ENCODE measurements at places on chromosomes 12 and 14.

GRCh38 chr12:92010853-92011701 is 134.6 kb downstream of the BTG1 start:
- no peak for DNase-seq

DNA sequence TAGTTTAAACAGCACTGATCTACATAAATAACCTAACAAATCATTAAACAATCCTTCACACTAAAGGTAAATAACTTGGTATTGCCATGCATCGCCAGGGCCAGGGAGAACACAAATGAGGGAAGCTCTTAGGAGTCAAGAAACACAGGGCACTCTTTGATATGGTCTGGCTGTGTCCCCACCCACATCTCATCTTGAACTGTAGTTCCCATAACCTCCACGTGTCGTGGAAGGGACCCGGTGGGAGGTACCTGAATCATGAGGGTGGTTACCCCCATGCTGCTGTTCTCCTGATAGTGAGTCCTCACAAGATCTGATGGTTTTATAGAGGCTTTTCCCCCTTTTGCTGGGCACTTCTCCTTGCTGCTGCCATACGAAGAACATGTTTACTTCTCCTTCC is 17.3 kb downstream of the TMEM132D start:
- DNase-seq, result no peak

DNA sequence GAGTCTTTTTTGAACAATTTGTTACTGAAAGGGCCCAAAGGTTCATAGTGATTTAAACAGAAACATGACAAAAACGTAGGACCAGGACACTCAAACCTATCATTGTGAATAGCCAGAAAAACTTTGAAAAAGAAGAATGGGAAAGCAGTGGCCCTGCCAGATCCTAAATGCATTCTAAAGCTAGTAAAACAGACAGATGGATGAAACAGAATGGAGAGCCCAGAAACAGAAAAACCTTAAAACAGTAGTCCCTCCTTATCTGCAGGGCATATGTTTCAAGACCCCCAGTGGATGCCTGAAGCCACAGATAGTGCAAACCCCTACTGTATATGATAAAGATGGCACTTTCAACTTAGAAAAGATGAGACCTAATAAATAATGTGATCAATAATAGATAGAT is 93.7 kb downstream of the KICS2 start:
- no peak for DNase-seq

DNA sequence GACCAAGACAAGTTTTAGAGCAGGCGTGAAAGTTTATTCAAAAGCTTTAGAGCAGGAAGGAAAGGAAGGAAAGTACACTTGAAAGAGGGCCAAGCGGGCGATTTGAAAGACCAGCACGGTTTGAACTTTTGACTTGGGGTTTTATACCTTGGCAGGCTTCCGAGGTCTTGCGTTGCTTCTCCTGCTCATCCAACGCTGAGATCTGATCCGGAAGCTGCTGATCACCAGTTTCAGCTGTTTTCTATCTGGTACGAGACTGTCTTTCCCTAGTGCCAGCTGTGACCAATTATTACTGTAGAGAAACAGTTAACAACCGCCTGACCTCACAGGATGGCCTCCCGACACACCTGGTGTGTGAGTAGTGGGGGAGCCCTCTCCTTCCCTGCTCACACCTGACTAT is 20.6 kb upstream of the SNRPF start:
- DNase-seq, result no peak

DNA sequence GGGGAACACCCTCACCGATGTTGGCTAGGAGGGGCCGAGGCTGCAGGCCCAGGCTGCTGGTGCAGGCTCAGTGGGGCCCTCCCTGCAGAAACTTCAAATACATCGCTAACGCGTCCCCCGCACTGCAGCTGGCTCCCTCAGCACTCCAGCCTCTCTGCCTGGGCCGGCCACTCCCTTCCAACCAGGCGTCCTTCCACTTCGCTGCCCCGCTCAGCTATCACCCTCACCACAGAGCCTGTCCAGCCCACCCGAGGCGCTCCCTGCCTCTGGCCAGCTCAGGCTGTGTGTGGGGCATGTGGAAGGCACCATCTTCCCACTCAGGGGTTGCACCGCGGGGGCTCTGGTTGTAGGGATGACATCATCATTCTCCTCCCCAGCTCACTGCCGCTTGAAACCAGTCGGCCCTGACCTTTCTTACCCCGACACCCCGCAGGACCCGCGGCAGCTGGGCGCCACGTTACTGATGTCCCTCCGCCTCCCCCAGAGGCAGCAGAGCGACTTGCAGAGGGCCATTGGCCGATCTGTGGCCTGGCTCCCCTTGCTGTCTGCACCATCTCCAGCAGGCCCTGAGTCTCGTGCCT is 199.9 kb upstream of the RTL1 start:
- DNase-seq, result peak; percentile 62

- DNase-seq, result no peak
These were observed 7.9 kb downstream of the PFKM start for GRCh38 chr12:48126953-48127630.

DNA sequence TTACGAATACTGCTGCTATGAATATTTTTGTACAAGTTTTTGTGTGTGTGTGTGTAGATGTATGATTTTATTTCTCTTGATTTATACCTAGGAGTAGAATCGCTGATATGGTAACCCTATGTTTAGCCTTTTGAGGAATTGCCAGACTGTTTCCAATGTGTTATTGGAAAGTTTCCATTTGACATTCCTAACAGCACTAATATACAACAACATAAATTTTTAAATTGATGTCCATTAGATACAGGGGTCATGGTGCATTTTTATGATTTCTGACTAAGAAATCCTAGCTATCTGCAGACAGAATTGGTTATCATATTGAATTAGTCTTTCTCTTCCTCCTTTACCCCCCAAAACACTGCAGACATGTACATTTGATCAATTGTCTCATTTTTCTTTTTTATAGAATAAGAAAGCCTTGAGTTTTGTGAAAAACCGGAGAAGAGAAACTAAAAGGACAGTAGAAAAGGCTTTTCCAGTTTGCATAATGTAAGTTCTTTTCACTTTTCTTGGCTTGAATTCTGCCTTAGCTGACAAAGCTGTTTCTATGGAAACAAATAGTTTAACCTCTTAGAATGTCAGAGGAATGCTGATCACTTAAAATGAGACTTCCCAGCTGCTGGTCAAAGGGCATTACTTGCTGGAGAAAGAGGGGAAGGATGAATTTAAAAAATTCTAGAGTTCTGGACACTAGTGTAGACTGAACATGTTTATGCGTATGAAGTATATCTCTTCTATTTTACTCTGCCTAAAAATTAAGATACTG is 28.2 kb downstream of the PALS1 start:
- DNase-seq, result no peak

- DNase-seq, result no peak
These were observed 1560.7 kb upstream of the TMEM132C start for GRCh38 chr12:126706300-126706699.

DNA sequence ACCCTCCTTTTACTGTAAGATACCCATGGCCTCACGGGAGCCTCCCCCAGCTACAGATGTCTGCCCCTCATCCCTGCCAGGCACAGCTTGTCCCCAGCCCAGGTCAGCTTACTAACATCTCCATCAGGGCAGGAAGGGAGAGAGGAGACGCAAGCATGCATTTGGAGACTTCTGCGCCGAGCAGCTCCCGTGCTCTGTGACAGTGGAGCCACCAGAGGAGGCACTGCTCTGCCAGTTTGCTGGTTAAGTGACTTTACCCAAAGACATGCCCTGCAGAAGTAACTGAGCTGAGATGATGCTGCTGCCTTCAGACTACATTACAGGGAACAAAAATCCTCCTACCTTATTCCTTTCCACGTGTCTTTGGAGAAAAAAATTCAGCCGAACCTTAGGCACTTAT is 133.4 kb downstream of the ESRRB start:
- DNase-seq, result no peak

DNA sequence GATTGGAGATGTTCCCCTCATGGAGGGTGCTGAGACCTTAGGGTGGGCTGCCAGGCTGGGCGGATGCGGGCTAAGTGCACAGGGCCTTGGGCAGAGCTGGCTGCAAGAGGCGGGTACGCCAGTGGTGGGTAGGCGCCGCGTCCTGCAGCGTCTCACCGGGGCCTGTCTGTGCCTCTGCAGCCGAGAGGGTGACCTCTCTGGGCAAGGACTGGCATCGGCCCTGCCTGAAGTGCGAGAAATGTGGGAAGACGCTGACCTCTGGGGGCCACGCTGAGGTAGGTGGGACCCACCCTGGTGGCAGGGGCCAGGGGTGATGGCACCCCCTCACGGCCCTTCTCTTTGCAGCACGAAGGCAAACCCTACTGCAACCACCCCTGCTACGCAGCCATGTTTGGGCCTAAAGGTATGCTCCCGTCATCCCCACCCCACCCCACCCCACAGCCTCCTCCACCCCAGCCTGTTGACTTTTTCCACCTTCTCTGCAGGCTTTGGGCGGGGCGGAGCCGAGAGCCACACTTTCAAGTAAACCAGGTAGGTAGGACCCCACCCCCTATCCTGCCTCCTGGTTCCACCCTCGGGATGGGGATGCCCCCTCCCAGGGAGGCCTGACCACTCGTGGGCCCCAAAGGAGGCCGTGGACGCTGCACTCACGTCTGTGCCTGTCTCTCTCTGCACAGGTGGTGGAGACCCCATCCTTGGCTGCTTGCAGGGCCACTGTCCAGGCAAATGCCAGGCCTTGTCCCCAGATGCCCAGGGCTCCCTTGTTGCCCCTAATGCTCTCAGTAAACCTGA is 1.5 kb downstream of the CRIP1 start:
- DNase-seq, result no peak

DNA sequence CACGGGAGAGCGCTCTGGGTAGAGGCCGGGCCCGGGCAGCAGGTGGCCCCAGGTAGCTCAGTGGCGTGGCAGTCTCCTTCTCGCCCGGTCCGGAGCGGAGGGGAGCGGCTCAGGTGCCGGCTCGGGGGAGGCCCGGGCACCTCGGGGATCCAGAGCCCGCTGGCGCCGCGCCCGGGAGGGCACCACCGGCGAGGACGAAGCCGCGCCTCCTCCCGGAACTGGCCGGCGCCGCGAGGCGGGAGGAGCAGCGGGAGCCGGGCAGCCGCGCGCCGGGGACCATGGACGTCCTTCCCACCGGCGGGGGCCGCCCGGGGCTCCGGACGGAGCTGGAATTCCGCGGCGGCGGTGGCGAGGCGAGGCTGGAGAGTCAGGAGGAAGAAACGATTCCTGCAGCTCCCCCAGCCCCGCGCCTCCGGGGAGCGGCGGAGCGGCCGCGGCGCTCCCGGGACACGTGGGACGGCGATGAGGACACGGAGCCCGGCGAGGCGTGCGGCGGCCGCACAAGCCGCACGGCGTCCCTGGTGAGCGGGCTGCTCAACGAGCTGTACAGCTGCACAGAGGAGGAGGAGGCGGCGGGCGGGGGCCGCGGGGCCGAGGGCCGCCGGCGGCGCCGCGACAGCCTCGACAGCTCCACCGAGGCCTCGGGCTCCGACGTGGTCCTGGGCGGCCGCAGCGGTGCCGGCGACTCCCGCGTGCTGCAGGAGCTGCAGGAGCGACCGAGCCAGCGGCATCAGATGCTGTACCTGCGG is 21.5 kb upstream of the GNS start:
- no peak for DNase-seq

DNA sequence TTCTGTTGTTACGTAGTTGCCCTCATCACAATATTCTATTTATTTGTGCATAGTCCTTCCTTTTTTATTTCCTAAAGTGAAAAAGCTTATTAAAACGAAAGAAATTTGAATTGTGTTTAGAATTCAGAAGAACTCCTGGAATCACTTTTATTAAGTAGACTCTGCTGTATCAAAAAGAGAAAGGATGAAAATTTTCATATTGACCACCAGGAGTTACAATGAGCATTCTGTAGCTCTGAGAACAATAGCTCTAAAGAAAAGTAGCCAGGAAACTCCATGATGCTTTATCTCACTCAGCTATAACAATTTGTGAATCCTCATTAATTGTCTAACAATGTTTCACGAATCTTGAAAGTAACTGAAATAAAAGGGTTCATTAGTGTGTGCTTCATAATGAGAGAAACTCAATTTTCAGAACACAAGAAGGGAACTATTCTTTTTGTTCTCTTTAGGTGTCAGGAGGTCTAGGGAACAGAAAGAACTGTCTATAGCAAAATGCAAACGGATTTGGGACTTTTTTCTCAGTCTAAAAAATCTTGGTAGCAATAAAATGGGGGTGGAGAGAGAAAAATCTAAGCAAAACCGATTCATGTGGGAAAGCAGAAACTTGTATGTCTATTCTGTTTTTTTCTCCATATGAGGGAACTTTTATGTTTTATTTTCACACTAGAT is 19.3 kb downstream of the ASCL1 start:
- DNase-seq, result no peak

DNA sequence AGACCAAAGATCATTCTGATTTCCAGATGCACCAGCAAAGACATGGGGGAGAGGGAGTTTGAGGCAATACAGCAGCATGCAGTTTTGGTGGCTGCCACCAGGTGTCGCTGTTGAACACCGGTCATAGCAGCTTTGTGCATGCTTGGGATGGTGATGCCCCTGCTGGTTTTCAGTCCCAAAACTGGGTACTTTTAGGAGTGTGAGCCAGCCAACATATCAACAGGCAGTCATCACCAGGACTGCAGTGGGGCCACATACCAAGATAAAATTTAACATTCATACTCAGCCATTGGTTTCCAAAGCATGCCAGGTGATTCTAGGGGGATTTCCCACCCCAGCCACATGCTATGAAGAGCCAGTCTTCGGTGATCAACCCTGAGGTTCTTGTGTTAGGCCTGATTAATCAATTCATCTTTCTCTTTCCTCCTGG is 64.2 kb downstream of the PHETA1 start:
- no peak for DNase-seq

DNA sequence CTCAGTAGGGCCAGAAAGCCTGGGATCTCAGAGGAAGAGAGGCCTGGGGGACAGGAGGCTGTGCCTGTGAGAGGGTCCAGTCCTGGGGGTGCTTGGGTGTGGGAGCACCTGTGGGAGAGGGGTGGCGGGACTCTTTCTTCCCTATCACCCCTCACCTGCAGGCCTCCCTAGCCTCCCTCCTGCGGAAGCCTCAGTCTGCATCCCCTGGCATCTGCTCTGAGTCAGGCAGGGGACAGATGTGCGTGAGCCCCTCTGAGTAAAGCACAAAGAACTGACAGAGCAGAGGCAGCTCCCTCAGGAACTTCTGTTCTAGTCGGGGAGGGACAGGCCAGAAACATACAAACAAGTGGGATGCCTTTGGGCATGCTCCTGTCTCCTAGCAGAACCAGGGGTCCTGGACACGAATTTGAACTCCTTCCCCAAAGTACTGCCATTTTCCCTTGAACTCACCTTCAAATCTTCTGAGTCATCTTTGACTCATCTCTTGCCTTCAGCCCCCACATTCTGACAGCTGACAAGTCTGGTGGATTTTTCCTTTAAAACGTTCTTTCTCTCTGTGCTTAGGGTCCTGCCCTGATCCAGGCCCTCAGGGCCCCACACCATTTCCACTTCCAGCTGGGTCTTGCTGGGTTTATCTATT is 8.5 kb upstream of the HSP90AA1 start:
- DNase-seq, result no peak

DNA sequence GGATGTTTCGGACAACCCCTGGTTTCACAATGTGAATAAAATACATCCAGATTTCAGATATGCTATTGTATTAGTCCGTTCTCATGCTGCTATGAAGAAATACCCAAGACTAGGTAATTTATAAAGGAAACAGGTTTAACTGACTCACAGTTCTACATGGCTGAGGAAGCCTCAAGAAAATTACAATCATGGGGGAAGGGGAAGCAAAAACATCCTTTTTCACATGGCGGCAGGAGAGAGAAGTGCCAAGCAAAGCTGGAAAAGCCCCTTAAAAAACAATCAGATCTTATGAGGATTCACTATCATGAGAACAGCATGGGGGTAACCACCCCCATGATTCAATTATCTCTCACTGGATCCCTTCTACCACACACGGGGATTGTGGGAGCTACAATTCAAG is 451.7 kb downstream of the MDGA2 start:
- no peak for DNase-seq

GRCh38 chr12:124073356-124074035 is 100.5 kb downstream of the ZNF664 start:
- no peak for DNase-seq

All from coronary artery (tissue), 2 donors.